Trophoblast cell (in vitro differentiated cells and primary cell): ENCODE measurements at places on chromosomes 1 and 21.

- DNase-seq: no peak
These were observed 18.7 kb downstream of the B3GALNT2 start for GRCh38 chr1:235485558-235485957.

GRCh38 chr1:226939438-226940028, 561 bp upstream of the COQ8A start:
- DNase-seq: peak; percentile 82

- DNase-seq: no peak
These were observed 5.1 kb downstream of the CASZ1 start for GRCh38 chr1:10791105-10791951.

GRCh38 chr1:116833718-116834117, 76.0 kb upstream of the PTGFRN start:
- no peak for DNase-seq

- DNase-seq: peak; percentile 78
These were observed 714 bp upstream of the ST6GALNAC5 start for GRCh38 chr1:76866566-76866965.

- DNase-seq: peak; percentile 48
These were observed 90.2 kb downstream of the TGFBR3 start for GRCh38 chr1:91795591-91796389.
